CD4-positive, alpha-beta T cell (primary cell): ENCODE measurements at places on chromosomes 3 and 15.

DNA sequence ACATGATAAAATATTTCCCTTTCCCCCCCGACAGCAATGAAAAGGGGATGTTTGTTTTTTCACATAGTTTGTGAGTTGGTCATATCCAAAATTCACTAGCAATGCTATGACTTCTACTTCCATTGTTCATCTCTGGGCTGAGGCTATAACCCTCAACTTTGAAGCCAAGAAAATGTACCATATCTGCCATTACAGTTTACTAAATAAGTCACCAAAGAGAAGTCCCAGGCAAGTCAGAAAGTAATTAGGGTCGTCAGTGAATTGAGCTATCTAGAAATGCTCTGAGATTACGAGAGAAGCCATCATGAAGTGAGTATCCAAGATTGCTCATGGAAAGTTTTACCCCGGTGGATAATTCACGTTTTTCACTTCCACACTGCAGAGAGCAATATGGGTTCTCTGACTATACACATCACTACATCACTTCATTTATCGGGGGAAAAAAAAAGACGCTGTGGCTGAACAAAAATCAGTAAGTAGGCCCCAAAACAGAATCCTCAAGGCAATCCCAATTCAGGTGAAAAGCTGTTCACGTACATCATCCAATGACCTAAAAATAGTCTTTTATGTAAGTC lies 1.4 kb downstream of the PEAK1 start:
- DNase-seq: no peak

- no peak for DNase-seq
These were observed 11.9 kb downstream of the ASB7 start for GRCh38 chr15:100614336-100614735.

- no peak for DNase-seq
These were observed 55.1 kb upstream of the ACAD9 start for GRCh38 chr3:128824132-128824850.

- no peak for DNase-seq
These were observed 105.1 kb upstream of the ETV5 start for GRCh38 chr3:186213946-186214345.

DNA sequence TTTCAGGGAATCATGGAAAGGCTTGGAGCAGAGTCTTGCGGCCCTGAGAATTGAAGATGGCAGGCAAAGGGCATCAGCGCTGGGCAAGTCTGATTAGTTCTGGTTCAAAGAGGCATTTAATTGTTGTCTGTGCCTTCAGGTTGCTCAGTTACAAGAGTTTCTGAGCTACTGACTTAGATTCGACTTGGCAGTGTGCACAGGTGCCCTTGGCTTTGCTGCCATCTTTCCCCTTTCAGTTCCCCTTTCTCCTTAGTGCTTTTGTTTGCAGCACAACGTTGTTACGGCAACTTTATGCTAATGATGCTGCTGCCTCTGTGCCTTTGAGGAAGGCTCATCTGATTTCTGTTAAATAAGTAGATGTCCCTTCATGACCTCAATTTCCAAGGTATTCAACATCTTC lies 12.5 kb downstream of the P2RY14 start:
- DNase-seq: no peak

DNA sequence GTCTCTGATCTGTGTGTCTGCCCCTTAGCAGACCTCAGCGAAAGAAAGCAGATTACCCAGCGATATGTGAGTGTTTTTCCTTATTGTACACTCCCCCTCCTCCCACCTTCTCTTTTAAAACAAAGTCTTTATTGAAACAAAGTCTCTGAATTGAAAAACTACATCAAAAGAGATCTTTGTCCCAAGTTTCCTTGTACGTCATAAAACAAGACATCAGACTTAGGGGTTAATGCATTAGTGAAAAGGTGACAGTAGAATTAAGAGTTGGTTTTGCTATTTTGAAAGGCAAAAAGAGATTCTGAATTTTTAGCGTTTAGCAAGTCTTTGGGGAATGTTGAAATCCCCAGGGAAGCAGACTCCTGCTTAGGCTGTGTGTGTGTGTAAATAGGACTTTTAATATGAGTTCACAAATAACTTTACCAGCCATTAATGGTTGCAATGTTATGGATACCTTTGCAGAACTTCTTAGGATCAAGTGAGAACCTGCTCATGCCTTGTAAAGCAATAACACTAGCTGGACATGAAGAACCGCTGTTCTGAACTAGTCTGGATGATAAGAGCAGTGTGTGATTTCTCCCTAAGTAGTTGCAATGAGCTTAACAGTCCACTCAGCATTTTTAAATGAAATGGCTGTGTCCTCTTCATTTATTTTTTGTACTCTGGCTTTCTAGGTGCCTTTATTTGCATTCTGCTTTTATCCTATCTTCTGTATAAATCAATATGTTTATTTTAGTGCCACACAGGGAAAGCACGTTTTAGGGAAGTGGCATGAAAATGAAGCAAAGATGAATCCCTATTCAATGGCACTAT lies 136.6 kb downstream of the MCTP2 start:
- no peak for DNase-seq

- peak; percentile 77 for DNase-seq
These were observed at the start of gene CRTAP for GRCh38 chr3:33113772-33114621. Gene CRTAP (plus strand): TSS chr3:33114014. CDS start chr3:33114078, 64 bp downstream.

DNA sequence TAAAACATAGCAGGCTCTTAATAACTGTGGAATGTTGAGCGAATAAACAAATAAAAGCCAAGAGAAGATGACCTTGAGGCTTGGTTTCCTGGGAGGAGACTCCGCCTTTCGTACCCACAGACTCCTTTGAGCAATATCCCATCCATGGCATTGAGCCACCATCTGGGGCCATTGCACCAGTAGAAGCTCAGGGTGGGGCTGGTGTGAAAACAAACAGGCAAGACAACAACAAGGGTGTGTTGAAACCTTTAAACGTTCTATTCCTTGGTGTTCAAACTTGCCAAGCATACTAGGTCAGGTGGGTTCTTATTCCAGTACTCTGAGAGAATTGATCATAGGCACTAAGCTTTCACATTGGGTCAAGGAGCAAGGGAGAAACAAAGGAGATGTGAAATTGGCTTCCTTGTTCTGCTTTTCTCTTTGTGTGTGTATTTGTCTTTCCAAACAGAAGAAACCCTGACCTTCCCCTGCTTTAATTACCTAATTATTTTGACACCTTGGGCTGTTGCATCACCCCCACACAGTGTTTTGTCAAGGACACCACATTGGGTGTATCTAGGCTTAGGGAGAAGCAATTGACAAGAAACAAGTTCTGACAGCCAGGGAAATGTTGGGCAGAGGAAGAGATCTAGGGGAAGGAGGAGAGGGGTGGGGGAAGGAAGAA lies 105.1 kb upstream of the BCL6 start:
- no peak for DNase-seq

GRCh38 chr15:38208206-38208605 lies 44.4 kb upstream of the SPRED1 start:
- DNase-seq: no peak

GRCh38 chr3:158830391-158830790 lies 28.5 kb downstream of the MFSD1 start:
- DNase-seq: no peak
